ENCODE measurements at places on chromosomes 4 and X.

- no peak overlapping the region for H3K27ac ChIP-seq
- H3K27me3 ChIP-seq = no peaks in the 10 kb centered on the region
- DNase-seq = no peak
Measured at GRCh38 chr4:108247387-108248049, 78.8 kb upstream of the LEF1 start.

DNA sequence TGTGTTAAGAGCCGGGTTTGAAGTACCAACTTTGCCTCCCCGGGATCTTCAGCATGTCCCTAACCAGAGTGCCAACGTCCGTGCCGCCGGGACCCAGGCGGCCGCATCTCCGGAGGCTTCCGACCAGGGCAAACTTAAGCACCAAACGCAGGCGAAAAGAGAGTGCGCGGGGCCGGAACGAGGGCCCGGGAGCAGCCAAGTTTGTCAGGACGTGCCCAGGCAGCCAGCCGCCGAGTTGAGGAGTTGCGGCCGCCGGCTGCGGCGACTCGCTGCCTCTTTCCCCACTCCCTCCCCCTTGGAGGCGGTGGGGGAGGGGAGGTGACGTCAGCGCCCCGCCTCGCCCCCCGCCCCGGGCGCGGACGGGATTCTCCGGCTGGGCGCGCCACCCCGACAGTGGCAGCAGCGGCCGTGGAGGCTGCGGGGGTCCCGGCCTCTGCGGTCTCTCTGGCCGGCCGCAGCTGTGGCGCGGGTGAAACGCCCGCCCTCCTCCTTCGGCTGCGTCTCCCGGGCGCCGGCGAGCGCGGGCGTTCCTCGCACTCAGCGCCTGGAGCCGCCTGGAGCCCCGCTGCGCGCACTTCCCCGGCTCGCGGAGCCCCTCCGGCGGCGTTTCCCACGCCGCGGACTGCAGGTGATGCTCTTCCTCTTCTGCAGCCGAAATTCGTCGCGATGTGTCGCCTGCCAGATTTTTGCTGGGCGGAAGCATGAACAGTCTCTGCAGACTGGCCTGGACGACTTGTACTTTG lies 2.9 kb upstream of the FAT1 start:
- H3K27me3 ChIP-seq = no peaks in the 10 kb centered on the region
- peak; percentile 78 for DNase-seq
- no peaks in the 10 kb centered on the region for H3K36me3 ChIP-seq
- H3K27ac ChIP-seq = peak overlapping the region; percentile 66
- peaks cover 4% of the 10 kb centered on the region for H3K4me1 ChIP-seq

- no peak overlapping the region for H3K4me3 ChIP-seq
- H3K27me3 ChIP-seq = no peaks in the 10 kb centered on the region
- DNase-seq = no peak
- H3K36me3 ChIP-seq = no peaks in the 10 kb centered on the region
- H3K27ac ChIP-seq = no peak overlapping the region
- H3K4me1 ChIP-seq = no peaks in the 10 kb centered on the region
Measured at GRCh38 chrX:128754130-128754529, 701.9 kb upstream of the ACTRT1 start.

DNA sequence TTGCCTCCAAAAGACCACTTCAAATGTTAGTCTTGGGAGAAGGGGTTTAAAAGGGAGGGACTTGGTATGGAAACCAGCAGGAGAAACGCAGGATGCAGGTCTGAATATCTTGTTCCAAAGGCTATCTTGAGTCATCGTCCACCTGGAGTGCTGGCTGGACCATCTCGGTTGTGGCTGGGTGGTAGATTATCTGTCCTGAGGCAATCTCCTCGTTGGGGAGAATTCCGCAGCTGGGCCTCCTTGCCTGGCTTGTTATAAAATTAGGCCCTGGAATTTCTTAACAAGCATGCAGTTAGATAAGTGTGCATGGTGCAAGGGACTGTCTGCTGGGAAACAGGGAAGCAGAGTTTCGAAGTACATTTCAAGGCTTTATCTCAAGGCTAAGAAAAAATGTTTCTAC lies 2045.7 kb upstream of the TENM3 start:
- H3K36me3 ChIP-seq = no peaks in the 10 kb centered on the region
- no peaks in the 10 kb centered on the region for H3K27me3 ChIP-seq
- no peak overlapping the region for H3K4me3 ChIP-seq
- no peak overlapping the region for H3K27ac ChIP-seq
- no peaks in the 10 kb centered on the region for H3K4me1 ChIP-seq
- peak; percentile 89 for DNase-seq

DNA sequence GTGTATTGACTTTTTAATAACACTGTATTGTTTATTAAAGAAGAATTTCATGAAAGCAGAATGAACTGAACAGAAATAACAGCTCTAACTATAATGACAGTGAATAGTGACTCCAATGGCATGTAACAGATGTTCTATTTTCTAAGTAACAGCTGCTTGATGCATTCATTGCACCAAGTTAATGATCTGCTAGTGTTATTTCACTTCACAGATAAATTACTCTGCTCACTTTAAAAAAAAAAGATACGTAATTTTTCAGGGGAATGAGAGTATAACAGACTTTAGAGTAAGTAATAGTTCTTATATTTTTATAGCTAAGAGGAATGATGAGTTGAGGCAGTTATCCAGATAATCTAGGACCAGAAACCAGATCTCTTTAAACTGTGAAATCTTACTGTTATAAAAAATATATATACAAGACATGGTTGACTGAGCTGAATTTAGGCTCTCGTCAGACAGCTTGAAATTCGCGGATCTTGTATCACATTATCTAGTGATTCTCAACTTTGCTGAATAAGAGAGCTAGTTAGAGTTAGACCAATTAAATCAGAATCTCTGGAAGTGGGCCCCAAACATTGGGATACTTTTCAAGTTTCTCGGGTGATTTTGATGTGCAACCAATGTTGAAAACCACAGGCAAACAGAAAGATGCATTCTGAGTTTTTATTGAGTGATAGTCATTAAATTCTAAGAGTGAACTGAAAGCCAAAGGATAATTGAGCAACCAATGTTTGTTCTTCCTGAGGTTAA lies 840.7 kb downstream of the DMD start:
- no peaks in the 10 kb centered on the region for H3K27me3 ChIP-seq
- H3K36me3 ChIP-seq = no peaks in the 10 kb centered on the region
- H3K4me1 ChIP-seq = no peaks in the 10 kb centered on the region
- H3K27ac ChIP-seq = no peak overlapping the region
- no peak for DNase-seq

DNA sequence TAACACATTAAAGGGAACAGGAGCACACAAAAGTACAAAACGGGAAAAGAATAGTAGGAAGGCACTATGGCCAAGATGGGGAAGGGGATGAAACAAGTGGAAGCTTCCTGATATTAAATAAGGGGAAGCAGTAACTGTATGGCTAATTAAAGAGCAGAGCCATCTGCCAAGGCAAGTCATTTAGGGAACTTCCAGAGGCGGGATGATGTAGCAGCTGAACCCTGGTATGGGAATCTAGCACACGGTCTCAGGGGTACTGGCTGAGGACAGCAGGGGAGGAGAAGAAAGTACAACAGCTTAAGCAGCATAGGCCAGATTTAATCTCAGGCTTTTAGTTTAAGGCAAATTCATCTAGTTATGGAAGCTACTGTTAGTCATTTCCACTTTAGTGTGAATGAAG lies 59.1 kb downstream of the IGFBP7 start:
- no peak for DNase-seq
- no peak overlapping the region for H3K27ac ChIP-seq
- H3K36me3 ChIP-seq = peaks cover 16% of the 10 kb centered on the region
- no peaks in the 10 kb centered on the region for H3K27me3 ChIP-seq

GRCh38 chr4:22683726-22684125 lies 9.0 kb upstream of the GBA3 start:
- H3K27me3 ChIP-seq = no peaks in the 10 kb centered on the region
- H3K36me3 ChIP-seq = no peaks in the 10 kb centered on the region

GRCh38 chrX:94908171-94908570 lies 1234.2 kb downstream of the FAM133A start:
- H3K27ac ChIP-seq = peak overlapping the region; percentile 93
- no peak for DNase-seq
- H3K4me1 ChIP-seq = no peaks in the 10 kb centered on the region
- H3K36me3 ChIP-seq = no peaks in the 10 kb centered on the region

- H3K36me3 ChIP-seq = no peaks in the 10 kb centered on the region
- peak; percentile 61 for DNase-seq
- H3K4me1 ChIP-seq = no peaks in the 10 kb centered on the region
Measured at GRCh38 chrX:78019586-78020483, 50.4 kb upstream of the PGAM4 start.

DNA sequence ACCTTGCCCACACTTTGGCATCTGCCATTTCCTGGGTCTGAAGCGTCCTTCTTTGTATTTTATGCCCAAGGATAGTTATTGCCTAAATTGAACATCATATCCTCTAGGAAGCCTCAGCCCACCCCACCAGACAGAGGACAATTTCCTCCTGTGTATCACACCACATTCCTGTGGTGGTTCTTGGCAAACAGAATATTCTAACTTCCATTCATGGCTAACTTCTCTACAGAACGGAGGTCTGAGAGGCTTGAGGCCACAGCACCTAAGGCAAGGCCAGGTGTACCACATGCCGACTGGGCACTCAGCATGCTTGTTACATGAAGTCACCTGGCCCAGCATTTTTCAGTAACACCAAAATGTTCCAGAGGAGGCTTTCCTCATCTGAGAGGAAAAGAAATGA lies 42.4 kb downstream of the CD99L2 start:
- H3K4me3 ChIP-seq = no peak overlapping the region
- H3K27ac ChIP-seq = no peak overlapping the region
- no peaks in the 10 kb centered on the region for H3K4me1 ChIP-seq
- H3K36me3 ChIP-seq = no peaks in the 10 kb centered on the region
- H3K27me3 ChIP-seq = no peaks in the 10 kb centered on the region

- no peak for DNase-seq
- no peak overlapping the region for H3K27ac ChIP-seq
- no peaks in the 10 kb centered on the region for H3K4me1 ChIP-seq
- H3K4me3 ChIP-seq = no peak overlapping the region
- no peaks in the 10 kb centered on the region for H3K36me3 ChIP-seq
Measured at GRCh38 chrX:32392655-32393054, 818.7 kb downstream of the DMD start.

DNA sequence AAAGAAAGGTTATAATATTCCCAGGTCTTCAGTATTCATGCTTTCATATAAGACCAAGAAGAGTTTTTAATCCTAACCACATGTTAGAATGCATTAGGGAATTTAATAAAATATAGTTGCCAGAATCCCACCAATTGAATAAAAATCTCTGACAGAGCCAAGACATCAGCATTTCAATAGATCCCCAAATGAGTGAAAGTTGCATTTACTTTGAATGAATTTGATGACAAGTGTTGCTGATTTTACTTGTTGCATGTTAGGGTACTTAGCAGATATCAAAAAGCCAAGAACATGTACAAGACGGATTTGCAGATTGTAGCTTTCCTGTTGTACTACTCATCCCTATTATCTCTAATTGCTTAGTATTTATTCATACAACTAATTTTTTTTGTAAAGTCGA lies 39.9 kb upstream of the PRR27 start:
- no peaks in the 10 kb centered on the region for H3K27me3 ChIP-seq
- no peak for DNase-seq
- no peak overlapping the region for H3K27ac ChIP-seq
- no peaks in the 10 kb centered on the region for H3K4me1 ChIP-seq
- H3K36me3 ChIP-seq = no peaks in the 10 kb centered on the region

GRCh38 chr4:111269439-111269838 lies 646.6 kb upstream of the PITX2 start:
- no peak for DNase-seq
- H3K36me3 ChIP-seq = no peaks in the 10 kb centered on the region
- H3K4me1 ChIP-seq = no peaks in the 10 kb centered on the region
- no peak overlapping the region for H3K4me3 ChIP-seq
- H3K27ac ChIP-seq = peak overlapping the region; percentile 47

DNA sequence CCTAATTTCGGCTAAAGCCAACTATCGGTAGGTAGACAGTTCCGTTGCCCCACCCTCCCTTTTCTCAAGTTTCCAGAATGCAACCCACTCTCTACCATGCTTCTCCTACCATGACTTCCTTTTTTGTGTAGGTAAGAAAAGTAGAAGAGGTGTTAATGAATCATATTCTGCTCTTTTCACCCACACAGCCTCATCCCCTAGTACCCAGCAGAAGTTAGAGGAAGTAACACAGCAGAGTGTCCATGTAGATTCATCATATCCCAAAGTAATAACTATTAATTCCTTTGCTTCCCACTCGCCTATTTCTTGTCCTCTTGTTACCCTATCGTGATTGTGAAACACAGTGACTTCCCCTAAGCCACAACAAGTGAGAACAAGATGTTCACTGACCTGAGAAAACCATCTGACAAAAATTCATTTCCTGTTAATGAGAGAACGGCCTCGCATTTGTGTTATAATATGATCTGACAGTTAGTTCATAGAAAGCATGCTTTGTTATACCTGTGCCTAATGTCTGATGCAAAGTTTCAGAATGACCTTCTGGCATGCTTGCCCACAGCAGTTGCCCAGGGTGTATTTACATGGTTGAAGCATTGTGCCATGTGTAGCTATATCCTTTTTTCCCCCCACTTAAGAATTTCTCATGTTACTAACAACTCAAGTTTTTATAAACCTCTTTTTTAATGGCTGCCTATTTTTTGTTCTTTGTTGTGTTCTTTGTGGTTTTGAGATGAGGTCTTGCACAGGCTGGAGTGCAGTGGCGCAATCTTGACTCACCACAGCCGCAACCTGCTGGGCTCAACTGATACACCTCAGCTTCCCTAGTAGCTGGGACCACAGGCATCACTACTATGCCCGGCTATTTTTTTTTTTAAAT lies 185.6 kb downstream of the RAP1GDS1 start:
- H3K27me3 ChIP-seq = no peaks in the 10 kb centered on the region
- no peak overlapping the region for H3K4me3 ChIP-seq
- H3K27ac ChIP-seq = no peak overlapping the region
- no peak for DNase-seq
- no peaks in the 10 kb centered on the region for H3K4me1 ChIP-seq
- peaks cover 3% of the 10 kb centered on the region for H3K36me3 ChIP-seq

DNA sequence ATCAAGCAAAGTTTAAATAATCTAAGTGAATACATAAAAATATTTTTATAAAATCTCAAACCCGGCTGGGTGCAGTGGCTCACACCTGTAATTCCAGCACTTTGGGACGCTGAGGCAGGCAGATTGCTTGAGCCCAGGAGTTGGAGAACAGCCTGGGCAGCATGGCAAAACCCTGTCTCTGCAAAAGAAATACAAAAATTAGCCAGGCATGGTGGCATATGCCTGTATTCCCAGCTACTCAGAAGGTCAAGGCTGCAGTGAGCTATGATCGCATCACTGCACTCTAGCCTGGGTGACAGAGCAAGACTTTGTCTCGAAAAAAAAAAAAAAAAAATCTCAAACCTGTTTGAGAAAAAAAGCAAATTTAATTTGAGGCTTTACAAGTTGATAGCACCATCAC lies 96.9 kb upstream of the GPR34 start:
- no peak overlapping the region for H3K4me3 ChIP-seq
- no peaks in the 10 kb centered on the region for H3K4me1 ChIP-seq
- no peak overlapping the region for H3K27ac ChIP-seq
- no peak for DNase-seq

- no peak overlapping the region for H3K4me3 ChIP-seq
- no peaks in the 10 kb centered on the region for H3K36me3 ChIP-seq
- DNase-seq = no peak
- H3K27ac ChIP-seq = no peak overlapping the region
- no peaks in the 10 kb centered on the region for H3K4me1 ChIP-seq
Measured at GRCh38 chr4:42750091-42750490, 93.2 kb upstream of the ATP8A1 start.

- no peaks in the 10 kb centered on the region for H3K4me1 ChIP-seq
- DNase-seq = peak; percentile 36
- H3K36me3 ChIP-seq = no peaks in the 10 kb centered on the region
- no peak overlapping the region for H3K27ac ChIP-seq
- H3K27me3 ChIP-seq = no peaks in the 10 kb centered on the region
- no peak overlapping the region for H3K4me3 ChIP-seq
Measured at GRCh38 chr4:113311047-113311446, 261.6 kb downstream of the ANK2 start.
